ENCODE measurements at places on chromosomes 5 and 9.

DNA sequence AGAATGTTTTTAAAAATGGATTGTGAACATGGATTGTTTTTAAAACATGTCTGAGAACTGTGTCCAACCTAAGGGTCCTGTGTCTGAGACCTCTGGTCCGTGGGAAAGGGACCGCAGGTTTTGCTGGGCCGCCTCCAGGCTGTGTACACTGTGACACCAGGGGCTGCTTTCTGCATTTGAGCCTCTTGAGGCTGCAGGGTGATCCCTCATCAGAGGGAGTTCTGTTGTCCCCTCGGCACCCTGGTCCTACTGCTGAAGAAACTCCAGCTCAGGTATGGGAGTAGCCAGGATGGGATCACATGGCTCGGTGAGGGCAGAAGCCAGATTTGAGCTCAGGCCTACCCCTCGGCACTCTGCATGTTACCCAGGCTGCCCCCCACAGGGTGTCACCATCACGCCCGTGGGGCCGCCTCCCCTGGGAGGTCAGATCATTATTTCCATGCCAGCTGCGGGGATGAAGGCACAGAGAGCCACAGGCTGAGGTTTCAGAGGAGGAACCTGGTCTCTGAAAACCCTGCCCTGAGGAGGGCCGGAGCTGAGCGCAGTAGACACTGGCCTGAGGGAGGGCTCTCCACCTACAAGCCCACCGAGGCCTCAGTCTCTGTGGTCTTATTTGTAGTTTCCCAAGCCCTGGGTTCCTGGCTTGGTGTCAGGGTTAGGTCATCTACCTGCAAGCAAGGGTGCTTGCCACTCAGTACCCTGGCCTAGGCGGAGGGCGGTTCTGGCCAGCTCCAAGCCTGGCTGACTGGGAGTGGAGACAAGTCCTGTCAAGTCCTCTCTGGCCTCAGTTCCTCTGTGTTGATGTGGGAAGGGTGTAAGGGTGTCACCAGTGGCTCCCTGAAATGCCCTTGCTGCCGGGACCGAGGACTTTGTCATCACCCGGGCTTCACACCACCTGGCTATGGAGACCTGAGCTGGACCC lies 2.8 kb downstream of the PRR7 start:
- DNase-seq = no peak

- no peak for DNase-seq
Observed at GRCh38 chr9:106931466-106931865, 68.5 kb downstream of the ZNF462 start.

DNA sequence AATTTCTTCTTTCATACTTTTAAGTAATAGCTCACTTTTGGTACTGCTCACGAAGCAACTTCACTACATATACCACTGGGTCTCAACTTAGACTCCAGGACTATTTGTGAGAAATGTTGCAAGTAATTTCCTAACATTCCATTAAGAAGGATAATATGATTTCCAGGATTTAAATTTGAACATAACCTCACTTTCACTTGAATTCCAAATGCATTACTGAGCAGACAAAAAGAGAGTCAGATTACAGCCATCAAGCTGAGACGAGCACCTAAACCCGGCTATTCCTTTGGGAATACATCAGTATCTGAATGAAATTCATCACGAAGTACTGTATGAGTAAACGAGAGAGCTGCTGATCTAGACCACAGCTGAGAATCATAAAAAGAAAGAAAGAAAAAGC lies 47.3 kb downstream of the LIFR start:
- no peak for DNase-seq

- no peak for DNase-seq
Observed at GRCh38 chr9:77375956-77376532, 198.7 kb downstream of the VPS13A start.

DNA sequence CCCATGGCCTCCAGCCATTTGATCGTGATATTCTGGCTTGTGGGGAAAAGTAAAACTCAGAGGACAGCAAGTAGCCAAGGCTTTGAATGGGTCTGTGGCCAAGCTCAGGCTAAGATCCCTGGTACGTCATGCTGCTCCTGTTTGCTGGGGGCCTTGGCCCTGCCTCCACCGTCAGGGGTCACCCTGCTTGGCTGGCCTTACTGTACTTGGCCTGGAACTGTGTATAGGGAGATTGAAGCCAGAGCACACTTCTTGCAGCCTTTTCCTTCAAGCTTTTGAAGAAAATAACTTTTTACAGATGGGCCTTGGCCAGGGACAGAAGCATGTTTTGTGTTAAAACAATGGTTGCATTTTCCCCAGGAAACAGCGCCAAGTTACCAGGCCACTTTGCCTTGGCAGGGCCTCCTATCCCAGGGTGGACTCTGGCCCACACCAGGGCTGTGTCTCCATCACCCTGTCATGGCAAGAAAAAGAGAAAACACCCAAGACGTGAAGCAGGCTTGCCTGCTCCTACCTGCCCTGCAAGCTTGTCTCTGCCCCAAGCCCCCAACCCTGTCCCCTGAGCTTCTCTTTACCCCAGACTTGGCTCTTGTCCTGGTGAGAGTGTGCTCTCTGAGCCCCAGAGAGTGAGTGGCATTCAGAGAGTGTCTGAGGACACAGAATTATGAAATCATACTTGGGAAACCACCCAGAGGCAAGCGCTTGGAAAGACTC lies 286.9 kb downstream of the GADD45G start:
- DNase-seq = no peak

DNA sequence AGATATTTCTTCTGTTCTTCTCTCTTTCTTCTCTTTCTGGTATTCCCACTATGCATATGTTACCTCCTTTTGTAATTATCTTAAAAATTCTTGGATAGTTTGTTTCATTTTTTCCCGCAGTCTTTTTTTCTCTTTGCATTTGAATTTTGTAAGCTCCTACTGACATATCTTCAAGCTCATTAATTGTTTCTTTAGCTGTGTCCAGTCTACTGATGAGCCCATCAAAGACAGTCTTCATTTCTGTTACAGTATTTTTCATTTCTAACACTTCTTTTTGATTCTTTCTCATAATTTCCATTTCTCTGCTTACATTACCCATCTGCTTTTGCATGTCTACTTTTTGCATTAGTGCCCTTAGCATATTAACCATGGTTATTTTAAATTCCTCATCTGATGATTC lies 44.7 kb upstream of the UNC5A start:
- no peak for DNase-seq

DNA sequence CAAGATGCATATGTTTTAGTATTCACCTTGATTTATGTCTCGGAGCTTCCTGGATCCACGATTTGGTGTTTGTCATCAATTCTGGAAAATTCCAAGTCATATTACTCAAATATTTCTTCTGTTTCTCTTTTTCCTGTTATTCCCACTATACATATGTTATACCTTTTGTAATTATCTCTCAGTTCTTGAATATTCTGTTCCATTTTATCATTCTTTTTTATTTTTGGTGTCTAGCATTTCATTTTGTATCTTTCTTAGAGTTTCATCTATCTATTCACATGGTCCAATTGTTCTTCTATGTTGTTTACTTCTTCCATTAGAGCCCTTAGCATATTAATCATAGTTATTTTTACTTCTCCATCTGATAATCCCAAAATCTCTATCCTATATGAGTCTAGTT lies 637.8 kb upstream of the GRAMD2B start:
- no peak for DNase-seq

GRCh38 chr9:136608348-136609159 lies 54.2 kb upstream of the EGFL7 start:
- no peak for DNase-seq

- no peak for DNase-seq
Observed at GRCh38 chr9:31776471-31776870, 608.0 kb upstream of the ACO1 start.

GRCh38 chr5:15248731-15249130 lies 251.2 kb upstream of the FBXL7 start:
- no peak for DNase-seq

- DNase-seq = no peak
Observed at GRCh38 chr9:38037981-38038306, 31.1 kb downstream of the SHB start.

DNA sequence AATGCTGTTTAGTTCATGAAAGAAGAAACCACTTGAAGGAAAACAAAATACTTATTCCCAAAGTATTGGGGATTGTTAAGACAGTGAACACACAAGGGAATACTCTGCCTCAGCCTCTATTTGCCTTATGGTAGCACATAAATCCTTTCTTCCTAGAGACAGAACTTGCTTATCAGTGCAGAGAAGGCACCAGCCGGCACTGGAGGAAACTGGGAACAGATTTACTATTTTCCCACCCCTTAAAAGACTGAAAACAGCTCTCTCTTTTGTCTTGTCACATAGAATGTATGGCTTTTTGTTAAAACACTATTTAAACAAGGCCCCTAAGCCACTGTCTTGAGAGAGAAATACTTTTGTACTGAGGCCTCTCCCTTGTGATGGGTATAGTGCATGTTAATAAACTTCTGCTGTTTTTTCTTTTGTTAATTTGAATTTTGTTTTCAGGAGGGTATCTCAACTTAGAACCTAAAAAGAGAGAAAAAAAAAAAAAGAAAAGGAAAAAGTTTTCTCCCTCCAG lies 40.7 kb upstream of the EDIL3 start:
- DNase-seq = no peak

DNA sequence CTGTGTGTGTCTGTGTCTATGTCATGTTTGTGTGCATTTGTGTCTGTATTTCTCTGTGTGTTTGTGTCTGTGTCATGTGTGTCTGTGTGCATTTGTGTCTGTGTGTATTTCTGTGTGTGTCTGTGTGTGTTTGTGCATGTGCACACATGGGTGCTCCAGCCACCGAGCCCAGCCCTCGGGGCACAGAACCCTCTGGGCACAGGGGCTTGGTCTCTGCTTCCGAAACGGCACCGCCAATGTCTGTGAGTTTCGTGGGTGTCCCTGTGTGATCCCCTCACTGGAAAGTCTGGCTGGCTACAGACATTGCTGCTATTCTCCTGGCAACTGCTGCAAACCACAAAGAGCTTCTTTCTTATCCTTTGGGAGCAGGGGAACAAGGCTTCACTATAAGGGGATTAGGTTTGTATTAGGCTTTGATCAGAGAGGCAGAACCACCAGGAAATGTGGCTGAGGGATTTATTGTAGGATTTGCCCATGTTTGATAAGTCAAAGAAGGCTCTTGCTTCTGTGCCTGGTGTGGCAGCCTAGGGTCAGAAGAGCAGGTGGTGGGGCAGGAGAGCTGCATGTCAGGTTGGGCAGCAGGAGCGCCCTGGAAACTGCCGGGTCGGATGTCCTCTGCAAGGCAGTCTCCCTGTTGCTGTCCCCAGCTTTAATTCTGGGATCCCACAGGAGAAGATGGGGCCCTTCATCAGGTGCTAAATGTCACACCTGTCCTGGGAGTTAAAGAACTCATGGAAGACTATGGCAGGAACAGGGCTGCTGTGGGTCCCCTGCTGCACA lies 39.6 kb upstream of the FCN1 start:
- no peak for DNase-seq

DNA sequence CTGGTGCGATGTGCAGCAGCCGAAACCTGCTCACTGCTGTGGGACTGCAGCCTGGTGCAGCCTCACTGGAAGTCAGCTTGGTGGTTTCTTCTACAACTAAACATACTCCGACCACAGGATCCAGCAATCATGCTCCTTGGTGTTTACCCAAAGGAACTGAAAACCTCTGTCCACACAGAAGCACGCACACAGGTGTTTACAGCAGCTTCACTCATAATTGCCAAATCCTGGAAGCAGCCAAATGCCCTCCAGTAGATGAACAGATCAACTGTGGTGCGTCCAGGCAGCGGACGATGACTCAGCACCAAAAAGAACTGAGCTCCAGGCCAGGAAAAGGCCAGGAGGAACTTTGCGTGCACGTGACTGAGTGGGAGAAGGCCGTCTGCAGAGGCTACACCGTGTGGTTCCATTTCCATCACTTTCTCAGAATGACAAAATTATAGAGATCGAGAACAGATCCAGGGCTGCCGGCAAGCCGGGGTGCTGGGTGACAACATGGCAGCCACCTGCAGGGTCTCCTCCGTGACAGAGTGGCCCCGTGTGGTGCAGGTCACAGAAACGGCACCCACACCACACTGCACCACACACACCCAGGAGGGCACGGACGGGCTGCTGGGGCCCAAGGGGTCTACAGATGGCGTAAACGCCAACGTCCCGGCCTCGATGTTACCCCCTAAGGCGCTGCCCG lies 23.1 kb upstream of the NSMF start:
- no peak for DNase-seq

- no peak for DNase-seq
Observed at GRCh38 chr5:72472666-72473422, 34.4 kb downstream of the ZNF366 start.

- DNase-seq = no peak
Observed at GRCh38 chr5:152689250-152689711, 284.2 kb upstream of the NMUR2 start.

- DNase-seq = no peak
Observed at GRCh38 chr5:118808441-118808840, 179.9 kb downstream of the DTWD2 start.

DNA sequence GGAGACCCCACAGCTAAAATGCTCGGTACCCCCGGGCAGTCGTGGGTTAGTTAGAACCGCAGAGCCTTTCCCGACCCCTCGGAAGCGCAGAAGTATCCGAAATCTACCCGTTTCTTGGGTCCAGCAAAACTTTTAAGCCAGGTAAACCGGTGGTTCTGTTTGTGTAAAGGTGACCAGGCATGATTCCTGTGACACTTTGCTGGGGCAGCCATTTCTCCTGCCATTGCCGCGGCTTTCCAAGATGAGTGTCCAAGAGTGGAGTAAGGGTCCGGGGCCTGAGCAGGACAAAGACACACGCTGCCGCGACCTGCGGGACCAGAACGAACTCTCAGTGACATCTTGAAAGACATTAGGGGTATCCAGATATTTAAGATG lies 655 bp downstream of the MARVELD2 start:
- no peak for DNase-seq

- no peak for DNase-seq
Observed at GRCh38 chr5:17276445-17276844, 59.0 kb downstream of the BASP1 start.

DNA sequence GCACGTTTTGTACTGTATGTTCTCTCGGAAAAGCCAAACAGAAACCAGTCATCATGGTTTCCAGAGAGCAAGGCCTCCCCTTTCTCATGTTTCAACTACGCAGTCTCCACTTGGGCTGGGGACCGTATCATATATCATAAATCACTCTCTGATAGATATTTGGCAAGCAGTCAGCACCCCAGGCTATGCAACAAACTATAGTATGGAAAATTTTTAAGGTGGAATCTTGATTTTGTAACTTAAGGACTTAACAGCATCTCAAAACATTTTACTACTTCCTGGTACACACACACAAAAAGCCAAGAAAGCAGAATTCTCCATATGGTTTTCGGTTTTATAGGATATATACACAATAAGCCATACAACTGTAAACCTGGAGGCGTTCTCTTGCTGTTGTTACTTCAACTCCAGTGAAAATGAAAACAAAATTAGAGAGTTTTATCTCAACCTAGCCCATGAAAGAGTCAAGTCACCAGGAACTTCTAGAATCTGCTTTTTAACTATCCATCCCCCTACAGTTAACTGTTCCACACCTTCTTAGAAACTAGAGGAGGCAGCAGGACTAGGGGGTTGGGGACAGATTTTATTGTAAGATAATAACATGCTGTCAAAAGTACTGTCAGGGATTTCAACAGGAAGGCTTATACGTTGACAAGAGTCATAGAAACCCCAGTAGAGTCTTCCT lies 283.4 kb downstream of the NFIB start:
- no peak for DNase-seq

DNA sequence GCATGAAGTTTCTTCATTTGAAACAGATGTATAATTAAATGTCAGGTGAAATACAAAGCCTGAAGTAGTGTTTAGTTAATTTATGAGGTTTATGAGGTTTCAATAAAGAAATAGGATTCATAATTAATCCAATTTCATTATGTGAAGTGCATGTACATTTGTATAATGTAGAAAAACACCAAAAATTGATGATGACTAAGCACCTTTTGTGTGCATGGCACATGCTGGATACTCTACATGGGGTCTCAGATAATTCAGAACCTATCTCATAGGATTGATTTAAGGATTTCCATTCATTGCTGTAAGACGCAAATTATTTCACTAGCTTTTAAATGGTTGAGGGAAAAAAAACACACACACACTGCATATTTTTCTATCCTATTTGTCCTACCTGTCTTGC lies 143.9 kb downstream of the ESM1 start:
- no peak for DNase-seq
